ENCODE measurements at places on chromosomes 12 and 14.

DNA sequence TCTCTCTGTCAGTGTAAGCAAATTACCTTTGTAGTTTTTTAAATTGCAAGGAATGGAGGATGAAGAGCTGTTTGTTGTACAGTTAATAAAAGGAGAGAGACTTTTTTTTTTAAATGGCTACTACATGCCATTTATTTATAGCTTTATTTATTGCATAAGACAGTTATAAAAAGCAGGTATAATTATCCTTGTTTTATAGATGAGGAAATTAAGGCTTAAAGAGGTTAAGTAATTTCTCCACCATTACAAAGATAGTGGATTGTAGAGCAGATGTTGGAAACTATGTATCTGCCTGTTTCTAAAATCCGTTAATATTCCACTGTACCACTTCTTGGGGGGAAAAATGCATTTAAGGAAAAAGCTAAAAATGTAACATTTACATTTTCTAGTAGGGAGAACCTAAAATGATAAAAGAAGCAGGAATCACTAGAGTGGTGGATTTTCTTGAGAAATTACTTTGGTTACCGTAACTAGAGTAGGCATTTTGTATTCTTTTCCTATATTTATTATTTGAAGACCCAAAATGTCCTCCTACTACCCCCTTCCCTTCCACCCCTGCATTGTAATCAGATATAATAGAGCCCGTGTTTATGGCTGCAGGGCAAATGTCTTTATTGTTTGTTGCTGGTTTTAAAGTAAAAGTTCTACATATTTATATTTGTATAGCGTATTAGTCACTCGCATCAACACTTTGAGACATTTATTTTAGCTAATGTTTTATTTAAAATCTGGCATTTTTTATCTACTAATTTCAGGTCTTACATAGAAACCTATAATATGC is 2.3 kb downstream of the SNAPC1 start:
- no peak for DNase-seq

GRCh38 chr12:38898001-38898684 is 7.2 kb downstream of the CPNE8 start:
- no peak for DNase-seq

- peak; percentile 69 for DNase-seq
Observed at GRCh38 chr12:52081263-52081733, 1.8 kb downstream of the SMIM41 start.

GRCh38 chr12:124956571-124956970 is 32.4 kb downstream of the DHX37 start:
- DNase-seq, result no peak

DNA sequence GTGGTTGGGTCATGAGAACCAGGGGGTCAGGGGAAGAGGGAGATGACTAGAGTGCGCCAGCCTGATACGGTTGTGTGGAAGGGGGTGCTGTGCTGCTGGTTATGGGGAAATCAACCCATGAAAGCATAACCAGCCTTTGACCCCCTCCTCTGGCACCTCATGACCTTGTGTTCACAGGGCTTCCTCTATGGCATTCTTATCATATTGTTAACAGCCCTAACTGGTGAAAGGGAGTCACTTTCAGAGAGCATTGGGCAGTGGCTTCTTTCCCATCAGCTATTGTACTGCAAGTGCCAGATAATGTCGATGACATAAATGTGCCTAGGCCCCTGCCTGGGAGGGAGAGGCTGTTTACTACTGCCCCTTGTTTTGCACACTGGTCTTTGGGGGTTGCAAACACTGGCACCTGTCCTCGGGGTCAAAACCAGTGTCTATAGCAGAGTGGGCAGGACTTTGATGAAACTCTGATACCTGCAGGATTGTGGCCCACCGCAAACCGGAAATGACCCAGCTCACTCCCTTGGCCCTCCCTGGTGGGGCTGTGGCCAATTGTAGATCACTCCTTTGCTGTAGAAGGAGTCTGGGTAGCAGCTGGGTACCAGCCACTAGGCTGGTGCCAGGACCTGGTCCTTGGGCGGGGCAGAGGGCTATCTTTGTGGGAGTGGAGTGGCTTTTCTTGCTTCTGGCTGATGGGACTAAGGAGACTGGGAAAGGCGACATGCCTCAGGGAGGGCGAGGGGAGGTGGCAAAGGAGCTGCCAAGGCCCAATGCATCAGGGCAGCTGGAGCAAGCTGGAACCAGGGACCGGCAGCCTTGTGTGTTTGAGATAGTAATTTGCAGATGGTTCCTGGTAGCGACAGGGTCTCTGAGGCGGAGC is 634 bp upstream of the TMEM63C start:
- DNase-seq, result no peak

- DNase-seq, result no peak
Observed at GRCh38 chr14:25250516-25250915, 200.6 kb upstream of the STXBP6 start.

- DNase-seq, result no peak
Observed at GRCh38 chr14:102424923-102425322, 62.2 kb downstream of the TECPR2 start.

DNA sequence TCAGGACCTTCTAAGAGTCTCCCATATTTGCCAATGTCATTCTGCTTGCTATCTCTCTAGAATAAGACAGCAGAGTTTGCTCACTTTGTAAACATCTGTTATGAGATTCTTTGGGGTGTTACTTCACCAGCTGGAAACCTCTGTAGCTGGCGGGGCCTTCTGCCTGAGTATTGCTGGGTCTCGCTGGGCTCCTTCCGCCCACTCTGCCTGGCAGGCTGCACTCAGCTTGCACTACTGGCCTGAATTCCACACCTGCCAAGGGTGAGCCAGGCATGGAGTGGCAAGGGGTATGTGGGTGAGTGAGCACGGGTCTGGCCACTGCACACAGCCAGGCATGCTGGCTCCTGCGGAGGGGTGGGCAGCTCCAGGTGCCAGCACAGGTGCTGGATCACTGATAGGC is 267.3 kb upstream of the PDE3A start:
- DNase-seq, result no peak

DNA sequence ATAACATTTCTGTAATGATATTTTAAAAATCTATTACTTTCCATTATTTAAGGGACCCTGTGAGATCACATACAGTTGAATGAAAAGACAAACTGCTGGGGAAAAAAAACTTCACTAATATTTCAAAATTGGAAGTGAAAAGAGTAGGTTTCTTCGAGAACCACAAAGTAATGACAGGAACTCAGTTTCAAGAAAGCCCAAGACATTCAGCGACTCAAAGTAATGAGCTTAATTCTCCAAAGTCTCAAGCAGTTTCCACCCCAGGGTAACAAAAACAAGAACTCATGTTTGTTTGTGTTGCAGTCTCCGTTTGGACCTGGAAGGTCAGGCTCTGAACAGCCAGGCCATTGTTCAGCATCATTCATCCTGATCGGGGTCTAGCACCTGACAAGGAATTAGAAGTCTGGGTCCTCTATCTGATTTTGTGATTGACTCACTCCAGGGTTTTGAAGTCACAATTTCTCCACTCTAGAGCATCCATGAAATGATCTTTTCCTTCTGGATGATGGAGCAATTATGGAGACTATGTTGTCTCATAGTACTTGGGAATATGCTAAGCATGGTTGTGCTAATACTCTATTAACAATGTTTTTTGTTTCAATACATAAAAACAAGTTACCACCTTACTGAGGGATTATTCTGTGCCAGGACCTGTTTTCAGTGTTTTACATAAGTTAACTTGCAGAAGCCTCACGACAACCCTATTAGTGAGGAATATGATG is 126.9 kb downstream of the SLC25A21 start:
- DNase-seq, result no peak
